ENCODE measurements at places on chromosomes 16 and 17. TPM values are rescaled to one million over a fixed set of nuclear protein-coding genes. Genes with fewer than 3 reads are reported as not detected.

Gene DPEP2
- polyA plus RNA-seq, result 1.6 TPM

Gene GLG1
- 87.7 TPM for polyA plus RNA-seq

DNA sequence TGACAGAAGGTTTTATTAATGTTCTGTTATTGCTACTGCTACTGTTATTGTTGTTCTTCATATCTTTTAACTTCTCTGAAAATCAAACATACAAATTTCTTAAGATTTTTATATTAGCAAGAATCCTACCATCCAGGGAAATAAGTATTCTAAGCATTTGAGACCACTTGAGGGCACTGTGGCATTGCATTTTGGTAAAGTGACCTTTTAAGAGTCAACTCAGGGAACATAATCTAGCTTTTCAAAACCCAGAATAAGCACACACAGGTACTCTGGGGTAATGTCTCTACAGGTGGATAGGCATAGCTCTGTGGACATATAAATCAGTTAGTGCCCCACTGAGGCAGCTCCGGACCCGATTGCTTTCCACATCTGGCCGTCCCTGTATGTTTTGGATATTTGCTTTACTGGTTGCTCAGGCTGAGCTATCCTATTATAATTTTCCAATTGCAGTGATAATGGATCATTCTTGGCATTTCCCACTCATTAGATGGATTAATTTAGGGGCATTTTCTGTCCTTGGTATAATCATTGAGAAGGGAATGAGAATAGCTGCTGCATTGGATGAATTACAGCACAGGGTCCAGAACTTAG, 1425.1 kb upstream of the CDH8 start:
- peak; percentile 3 for DNase-seq

DNA sequence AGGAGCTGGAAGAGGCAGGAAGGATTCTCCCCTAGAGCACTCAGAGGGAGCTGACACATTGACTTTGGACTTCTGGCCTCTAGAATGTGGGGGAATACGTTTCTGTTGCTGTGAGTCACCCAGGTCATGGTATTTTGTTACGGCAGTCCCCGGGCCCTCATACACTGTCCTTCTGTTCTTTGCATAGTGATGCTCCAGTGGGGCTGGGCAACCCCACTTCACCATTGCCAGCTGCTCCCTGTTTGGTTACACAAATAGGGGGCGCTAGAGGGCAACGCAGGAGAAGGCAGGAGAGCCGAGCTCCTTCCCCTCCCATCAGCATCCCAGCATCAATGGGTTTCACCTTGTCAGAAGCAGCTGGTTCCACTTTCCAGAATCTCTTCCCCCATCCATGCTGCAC, 257.7 kb upstream of the FOXF1 start:
- no peak for DNase-seq

Gene GAS2L2
- polyA plus RNA-seq, result 0.13 TPM

GRCh38 chr16:75471723-75472633, 7.5 kb upstream of the TMEM170A start:
- peak; percentile 62 for DNase-seq

DNA sequence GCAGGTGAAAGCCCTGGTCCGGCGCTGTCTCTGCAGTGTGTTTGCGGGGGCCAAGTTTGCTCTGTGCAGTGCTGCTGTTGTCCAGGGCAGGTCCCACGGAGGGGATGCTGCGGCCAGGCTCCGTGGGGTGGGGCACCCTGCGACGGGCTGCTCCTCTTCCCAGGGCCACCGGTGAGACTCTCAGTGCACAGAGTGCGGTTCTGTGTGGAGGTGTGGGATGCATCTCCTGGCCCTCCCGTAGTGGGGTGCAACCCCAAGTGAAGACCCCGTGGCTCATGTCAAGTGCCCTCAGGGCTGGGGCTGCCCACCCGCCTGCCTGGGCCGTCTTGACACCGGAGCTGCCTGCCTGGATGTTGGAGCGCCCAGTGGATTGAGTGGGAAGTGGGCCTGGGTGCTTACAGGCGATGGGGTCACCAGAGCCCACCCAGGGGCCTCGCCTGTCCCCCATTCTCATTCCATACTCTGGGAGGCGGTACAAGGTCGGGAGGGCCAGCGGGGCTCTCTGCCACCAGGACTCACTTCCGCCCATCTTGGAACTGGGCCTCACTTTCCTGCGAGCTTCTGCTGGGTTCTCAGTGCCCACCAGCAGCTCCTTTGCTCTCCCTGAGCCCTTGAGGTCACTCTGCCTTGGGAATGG, 119.9 kb downstream of the BANP start:
- no peak for DNase-seq

GRCh38 chr17:10649602-10650001, 7.5 kb downstream of the MYH3 start:
- no peak for DNase-seq

- peak; percentile 57 for DNase-seq
These were observed 6.3 kb downstream of the UBE2O start for GRCh38 chr17:76446449-76447231.

DNA sequence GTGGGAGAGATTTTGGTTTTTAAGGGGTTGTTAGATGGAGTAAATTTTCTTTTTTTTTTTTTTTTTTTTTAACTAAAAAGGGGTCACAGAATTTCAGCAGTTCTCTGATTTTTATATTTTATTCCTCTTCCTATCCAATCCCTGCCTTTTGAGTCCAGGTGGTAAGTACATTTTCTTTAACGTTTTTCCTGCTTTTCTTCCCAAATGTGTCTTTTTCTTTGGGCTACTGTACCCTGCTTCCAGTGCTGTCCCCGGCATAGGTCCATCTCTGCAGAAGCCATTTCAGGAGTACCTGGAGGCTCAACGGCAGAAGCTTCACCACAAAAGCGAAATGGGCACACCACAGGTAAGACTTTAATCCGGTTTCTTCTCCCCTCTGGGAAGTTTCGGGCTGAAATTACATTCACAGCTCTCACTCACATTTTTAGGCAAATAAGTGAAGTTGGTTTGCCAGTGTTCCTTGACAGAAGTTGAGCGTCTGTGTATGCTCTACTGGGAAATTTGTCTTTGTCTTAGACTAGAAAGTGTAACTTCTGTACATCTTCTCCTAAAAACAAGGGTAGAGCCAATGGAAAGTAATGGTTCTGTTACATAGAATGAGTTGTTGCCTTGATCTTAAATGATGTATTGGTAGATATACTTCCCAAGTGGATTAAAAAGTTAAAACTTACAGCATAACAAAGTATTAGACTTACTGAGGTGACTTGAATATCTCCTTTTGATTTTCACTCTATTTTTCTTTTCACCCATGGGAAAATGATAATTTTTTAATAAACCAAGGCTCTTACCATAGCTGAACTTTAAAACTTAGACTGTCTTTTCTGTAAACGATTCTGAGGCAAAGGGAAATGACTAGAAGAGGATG, 54.5 kb downstream of the TUBD1 start:
- no peak for DNase-seq

Gene PMFBP1
- 4.7 TPM for polyA plus RNA-seq

Gene PRR29
- 1.2 TPM for polyA plus RNA-seq

Gene KRTAP9-2
- not detected for polyA plus RNA-seq

Gene KRT33B
- not detected for polyA plus RNA-seq

Gene FOXF1
- polyA plus RNA-seq, result 22.3 TPM

DNA sequence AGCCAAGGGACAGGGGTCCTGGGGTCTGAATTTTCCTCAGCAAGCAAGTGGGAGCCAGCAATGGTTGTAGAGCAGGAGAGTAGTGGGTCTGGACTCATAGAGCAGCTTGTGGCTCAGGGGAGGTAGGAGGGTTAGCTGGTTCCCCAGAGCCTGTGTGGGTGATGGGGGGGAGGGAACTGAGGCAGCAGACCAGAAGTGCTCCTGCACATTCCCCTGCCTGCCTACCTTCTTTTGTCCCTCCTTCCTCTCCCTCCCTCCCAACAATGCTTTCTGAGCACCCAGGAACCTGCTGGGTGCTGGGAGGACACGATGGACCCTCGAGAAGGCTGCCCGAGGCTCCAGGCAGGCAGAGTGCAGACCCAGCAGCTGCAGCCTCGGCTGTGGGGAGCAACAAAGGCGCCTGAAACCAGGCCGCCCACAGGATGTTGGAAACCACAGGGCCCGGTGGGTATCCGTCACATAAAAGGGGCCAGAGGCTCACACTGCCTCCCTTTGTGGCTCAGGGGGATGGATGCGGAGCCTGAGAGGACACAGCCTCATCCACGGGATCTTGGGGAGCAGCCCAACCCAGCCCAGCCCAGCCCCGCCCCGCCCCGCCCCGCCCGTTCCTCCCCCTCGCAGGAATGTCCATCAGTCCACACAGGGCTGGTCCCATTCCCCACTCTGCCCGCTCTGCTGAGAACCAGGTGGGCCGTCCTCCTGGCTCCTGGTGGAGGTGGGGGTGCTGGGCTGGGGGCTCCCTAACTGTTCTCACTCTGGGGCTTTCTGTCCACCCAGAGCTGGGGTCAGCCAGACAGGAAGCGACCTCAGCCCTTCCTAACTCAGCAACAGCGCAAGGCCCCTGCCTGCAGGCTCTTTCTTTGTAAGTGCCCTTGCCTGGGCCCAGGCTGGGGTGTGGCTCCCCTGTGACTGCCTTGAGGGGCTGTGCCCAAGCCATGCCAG, 1.7 kb upstream of the NLRC3 start:
- DNase-seq, result no peak

DNA sequence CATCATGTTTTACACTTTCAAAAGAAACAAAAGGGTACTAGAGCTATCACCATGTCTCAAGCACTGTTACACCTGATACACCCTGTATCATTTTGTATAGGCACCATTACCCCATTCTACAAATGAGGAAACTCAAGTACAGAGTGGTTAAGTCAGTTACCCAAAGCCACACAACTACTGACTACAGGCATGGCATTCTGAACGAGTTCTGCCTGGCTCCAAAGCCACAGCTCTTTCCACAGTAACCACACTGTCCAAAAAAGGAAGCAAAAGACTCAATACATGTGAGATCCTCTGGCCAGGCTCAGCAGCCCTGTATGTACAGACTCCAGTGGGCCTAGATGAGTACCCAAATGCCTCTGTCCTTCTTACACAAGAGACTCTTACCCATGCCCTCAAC, 4.7 kb downstream of the DYNC1LI2 start:
- DNase-seq, result no peak

- DNase-seq, result no peak
These were observed 174.3 kb upstream of the CHMP6 start for GRCh38 chr17:80817321-80817845.

Gene ZFHX3
- 10.5 TPM for polyA plus RNA-seq

- no peak for DNase-seq
These were observed 48.3 kb upstream of the CBX4 start for GRCh38 chr17:79887451-79887991.

Data from large intestine (tissue), 12 donors.